ENCODE measurements at places on chromosomes 3 and 15.
A peak's percentile ranks its signal among the peaks of the same experiment; 100 is the strongest.

- no peak for DNase-seq
Measured at GRCh38 chr15:100694381-100695021, 92.1 kb downstream of the ASB7 start.

DNA sequence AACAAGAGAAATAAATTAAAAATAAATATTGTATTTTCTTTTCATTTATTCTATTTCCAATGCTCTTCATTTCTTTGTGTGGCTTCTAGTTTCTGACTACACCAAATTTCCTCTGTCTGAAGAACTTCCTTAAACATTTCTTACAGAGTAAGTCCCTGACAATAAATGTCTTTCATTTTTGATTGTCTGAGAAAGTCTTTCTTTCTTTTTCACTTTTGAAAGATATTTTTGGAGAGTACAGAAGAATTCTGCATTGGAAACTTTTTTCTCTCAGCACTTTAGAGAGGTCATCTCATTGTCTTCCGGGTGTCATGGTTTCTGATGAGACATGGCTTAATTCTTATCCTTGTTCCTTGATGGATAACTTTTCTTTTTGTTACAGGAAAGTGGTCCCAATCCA is 119.6 kb downstream of the MOBP start:
- DNase-seq, result no peak

- no peak for DNase-seq
Measured at GRCh38 chr3:124395162-124395561, 335.1 kb upstream of the UMPS start.

GRCh38 chr15:38707802-38708671 is 143.4 kb upstream of the RASGRP1 start:
- peak; percentile 20 for DNase-seq

GRCh38 chr3:77298417-77298816 is 258.5 kb downstream of the ROBO2 start:
- no peak for DNase-seq

DNA sequence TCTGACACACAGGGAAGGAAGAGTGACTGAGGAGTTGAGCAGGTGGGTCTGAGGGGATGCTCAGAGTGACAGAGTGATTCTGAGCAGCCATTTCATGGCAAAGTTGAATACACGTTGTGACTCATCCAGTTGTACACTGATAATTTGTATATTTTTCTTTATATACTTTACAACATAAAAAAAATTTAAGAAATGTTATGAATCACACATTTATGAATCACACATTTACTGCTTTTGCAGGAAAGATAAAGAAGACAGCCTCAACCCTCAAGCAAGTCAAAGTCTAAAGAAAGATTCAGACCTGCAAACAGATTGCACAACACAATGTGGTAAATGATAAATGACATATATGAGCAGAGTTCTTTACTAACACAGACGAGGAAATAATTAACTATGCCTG is 21.0 kb upstream of the CHMP2B start:
- no peak for DNase-seq

All from activated gamma-delta T cell treated with Interleukin-2 at 50 U/mL for 16 hours (primary cell).